ENCODE measurements at places on chromosomes 4 and X.

DNA sequence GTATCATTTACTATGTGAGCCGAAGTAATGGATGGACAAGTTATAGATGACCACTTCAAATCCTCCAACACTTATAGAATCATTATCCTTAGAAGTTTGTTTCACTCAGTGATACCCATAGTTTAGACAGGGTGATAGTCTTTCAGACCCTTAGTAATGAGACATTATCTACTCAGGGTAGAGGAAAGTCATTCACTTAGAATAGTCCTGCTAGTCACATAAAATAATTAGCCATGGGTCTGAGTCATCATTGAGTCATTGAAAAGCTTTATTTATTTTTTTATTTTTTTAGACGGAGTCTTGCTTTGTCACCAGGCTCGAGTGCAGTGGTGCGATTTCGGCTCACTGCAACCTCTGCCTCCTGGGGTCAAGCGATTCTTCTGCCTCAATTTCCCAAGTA, 321.7 kb upstream of the FSTL5 start:
- no peak for DNase-seq
- no peak overlapping the region for H3K27ac ChIP-seq
- no peak overlapping the region for H3K4me3 ChIP-seq
- H3K36me3 ChIP-seq: no peaks in the 10 kb centered on the region
- no peaks in the 10 kb centered on the region for H3K4me1 ChIP-seq

- H3K27ac ChIP-seq: no peak overlapping the region
- peaks cover 16% of the 10 kb centered on the region for H3K27me3 ChIP-seq
- H3K4me1 ChIP-seq: no peaks in the 10 kb centered on the region
Measured at GRCh38 chrX:18994713-18995112, 10.8 kb upstream of the PHKA2 start.

- peaks cover 48% of the 10 kb centered on the region for H3K27me3 ChIP-seq
- H3K36me3 ChIP-seq: no peaks in the 10 kb centered on the region
- DNase-seq: no peak
- no peak overlapping the region for H3K27ac ChIP-seq
- H3K4me1 ChIP-seq: peaks cover 6% of the 10 kb centered on the region
- H3K4me3 ChIP-seq: no peak overlapping the region
Measured at GRCh38 chrX:38968344-38969216, 167.3 kb downstream of the MID1IP1 start.

DNA sequence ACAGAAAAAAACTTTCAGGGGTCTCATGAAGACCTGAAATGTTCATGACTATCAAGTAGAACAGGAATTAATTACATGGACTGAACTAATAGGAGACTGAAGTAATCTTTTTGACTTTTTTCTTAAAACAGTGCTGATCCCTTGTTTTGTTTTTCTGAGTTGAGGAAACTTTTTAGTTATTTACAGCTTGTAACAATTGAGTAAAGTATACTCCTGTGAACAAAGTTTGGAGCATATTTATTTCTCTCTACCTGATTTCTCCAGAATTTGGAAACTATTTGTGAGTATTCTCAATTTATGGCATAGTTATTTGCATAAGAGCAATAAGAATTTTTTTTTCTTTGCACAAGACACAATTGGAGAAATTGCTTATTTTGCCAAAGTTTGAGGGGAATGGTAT, 64.8 kb downstream of the PCDH18 start:
- no peak overlapping the region for H3K27ac ChIP-seq
- no peaks in the 10 kb centered on the region for H3K36me3 ChIP-seq
- no peaks in the 10 kb centered on the region for H3K27me3 ChIP-seq
- H3K4me3 ChIP-seq: no peak overlapping the region
- DNase-seq: no peak
- H3K4me1 ChIP-seq: no peaks in the 10 kb centered on the region

- peaks cover 17% of the 10 kb centered on the region for H3K4me1 ChIP-seq
- DNase-seq: no peak
- H3K36me3 ChIP-seq: peaks cover 5% of the 10 kb centered on the region
- H3K4me3 ChIP-seq: no peak overlapping the region
- H3K27me3 ChIP-seq: no peaks in the 10 kb centered on the region
- H3K27ac ChIP-seq: no peak overlapping the region
Measured at GRCh38 chr4:74235135-74235534, 73.1 kb upstream of the EPGN start.

- H3K36me3 ChIP-seq: no peaks in the 10 kb centered on the region
- H3K27me3 ChIP-seq: peaks cover 47% of the 10 kb centered on the region
- no peak overlapping the region for H3K4me3 ChIP-seq
- H3K27ac ChIP-seq: no peak overlapping the region
- DNase-seq: no peak
Measured at GRCh38 chrX:131907488-131908314, 115.4 kb upstream of the STK26 start.

DNA sequence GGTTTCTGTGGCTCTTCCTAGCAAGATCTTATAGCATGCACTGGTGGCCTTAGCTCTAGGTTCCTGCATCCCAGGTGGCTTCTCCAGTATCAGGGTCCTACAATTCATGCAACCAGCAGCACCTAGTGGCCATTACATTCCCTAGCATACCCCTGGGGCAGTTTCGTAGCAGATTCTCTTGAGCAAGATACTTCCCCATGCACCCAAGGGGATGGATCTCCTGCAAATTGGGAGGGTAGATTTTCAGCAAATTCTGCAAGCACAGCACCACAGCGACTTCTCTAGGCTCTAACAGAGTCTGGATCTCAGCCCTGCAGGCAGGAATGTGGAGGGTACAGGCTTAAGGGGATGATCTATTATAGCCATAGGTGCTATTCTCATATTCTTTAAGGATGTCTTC, 13.1 kb upstream of the SLC9B1 start:
- no peak overlapping the region for H3K27ac ChIP-seq
- no peaks in the 10 kb centered on the region for H3K27me3 ChIP-seq
- no peak for DNase-seq
- H3K4me3 ChIP-seq: no peak overlapping the region

DNA sequence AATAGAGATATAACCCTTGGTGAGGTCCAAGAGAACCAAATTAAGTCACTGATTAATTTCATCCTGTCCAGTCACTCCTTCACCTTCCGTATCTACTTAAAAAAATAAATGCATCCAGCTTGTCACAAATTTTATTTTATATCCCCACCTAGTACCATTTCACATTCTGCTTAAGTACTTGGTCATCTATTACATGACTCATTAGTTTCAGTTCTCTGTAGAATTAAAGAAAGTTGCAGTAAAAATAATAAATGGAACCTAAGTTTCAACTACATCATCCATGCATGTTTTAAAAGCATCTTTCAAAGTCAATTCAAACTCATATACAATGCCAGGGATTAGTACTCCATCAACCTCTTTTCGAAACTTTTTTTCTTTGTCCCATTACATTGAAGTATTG, 130.2 kb downstream of the SH2D1A start:
- peaks cover 26% of the 10 kb centered on the region for H3K27me3 ChIP-seq
- no peak overlapping the region for H3K4me3 ChIP-seq
- H3K36me3 ChIP-seq: no peaks in the 10 kb centered on the region
- no peak for DNase-seq
- H3K27ac ChIP-seq: no peak overlapping the region

DNA sequence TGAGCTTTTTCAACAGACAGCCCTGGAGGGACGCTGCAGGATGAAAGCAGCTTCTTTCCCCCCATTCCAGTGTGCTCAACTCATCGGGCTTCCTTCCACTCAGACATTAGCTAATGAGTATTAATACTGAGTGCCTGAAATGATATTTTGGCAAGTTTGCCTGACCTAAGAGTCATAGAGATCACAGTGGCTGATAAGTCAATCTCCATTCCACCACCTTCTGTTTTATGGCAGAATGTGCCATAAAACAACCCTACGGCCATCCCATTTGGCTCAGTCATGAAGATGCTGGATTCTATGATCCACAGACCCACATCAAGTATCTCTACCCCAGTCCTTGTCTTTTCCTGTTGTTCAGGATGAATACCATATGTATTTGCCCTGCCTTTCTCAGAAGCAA, 48.3 kb upstream of the MAB21L2 start:
- H3K27me3 ChIP-seq: no peaks in the 10 kb centered on the region
- no peak for DNase-seq
- H3K27ac ChIP-seq: no peak overlapping the region
- peaks cover 17% of the 10 kb centered on the region for H3K36me3 ChIP-seq

- H3K27ac ChIP-seq: peak overlapping the region; percentile 91
- no peak for DNase-seq
- H3K36me3 ChIP-seq: peaks cover 3% of the 10 kb centered on the region
- H3K27me3 ChIP-seq: no peaks in the 10 kb centered on the region
- H3K4me3 ChIP-seq: peak overlapping the region; percentile 86
- peaks cover 70% of the 10 kb centered on the region for H3K4me1 ChIP-seq
Measured at GRCh38 chr4:38665551-38666411, 1.8 kb downstream of the KLF3 start.

- H3K4me1 ChIP-seq: no peaks in the 10 kb centered on the region
- H3K27me3 ChIP-seq: peaks cover under 1% of the 10 kb centered on the region
- no peak overlapping the region for H3K4me3 ChIP-seq
- no peak for DNase-seq
- H3K27ac ChIP-seq: no peak overlapping the region
Measured at GRCh38 chrX:31374786-31375185, 302.9 kb upstream of the FTHL17 start.

- DNase-seq: no peak
- H3K27ac ChIP-seq: peak overlapping the region; percentile 77
- peaks cover 23% of the 10 kb centered on the region for H3K27me3 ChIP-seq
- H3K36me3 ChIP-seq: peaks cover 79% of the 10 kb centered on the region
- H3K4me3 ChIP-seq: peak overlapping the region; percentile 91
- peaks cover 57% of the 10 kb centered on the region for H3K4me1 ChIP-seq
Measured at GRCh38 chr4:123401271-123402120, 4.9 kb downstream of the SPRY1 start.

DNA sequence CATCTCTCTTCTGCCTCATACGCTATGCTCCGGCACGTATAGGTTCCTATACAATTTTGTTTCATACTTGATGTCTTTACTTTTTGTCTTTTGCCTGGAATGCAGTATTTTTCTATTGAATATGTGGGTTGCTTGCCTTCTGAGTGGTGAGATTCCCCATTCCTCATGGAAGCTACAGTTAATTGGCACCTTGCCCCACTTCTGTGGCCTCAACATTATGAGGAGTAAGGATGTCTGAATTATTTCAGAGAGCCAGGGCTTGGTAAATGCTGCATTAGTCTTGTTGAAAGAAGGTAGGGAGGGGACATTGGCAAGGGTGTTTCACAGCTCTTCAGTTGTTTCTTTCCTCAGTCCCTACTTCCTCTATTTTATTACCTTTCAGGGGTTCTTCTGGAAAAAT, 23.0 kb downstream of the CDKL5 start:
- no peak overlapping the region for H3K27ac ChIP-seq
- no peaks in the 10 kb centered on the region for H3K36me3 ChIP-seq
- no peak overlapping the region for H3K4me3 ChIP-seq
- H3K27me3 ChIP-seq: peaks cover 7% of the 10 kb centered on the region
- no peaks in the 10 kb centered on the region for H3K4me1 ChIP-seq

DNA sequence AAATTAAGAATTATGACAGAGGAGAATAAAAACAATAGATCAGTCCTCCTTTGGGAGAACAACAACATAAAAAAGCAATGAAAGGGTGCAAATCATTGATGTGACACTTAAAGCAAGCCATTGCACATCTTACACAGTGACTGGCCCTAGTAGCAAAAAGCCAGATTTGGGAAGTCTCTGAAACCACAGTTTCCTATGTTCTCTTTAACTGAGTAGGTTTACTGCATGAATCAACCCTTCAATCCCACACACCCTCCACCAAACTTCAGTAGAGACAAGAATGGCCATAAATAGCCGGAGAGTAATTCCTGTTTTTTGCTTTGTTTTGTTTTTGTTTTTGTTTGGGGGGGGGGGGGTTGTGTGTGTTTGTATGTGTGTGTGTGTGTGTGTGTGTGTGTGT, 180.8 kb downstream of the VEGFC start:
- no peak overlapping the region for H3K27ac ChIP-seq
- no peak for DNase-seq
- H3K4me3 ChIP-seq: no peak overlapping the region
- no peaks in the 10 kb centered on the region for H3K27me3 ChIP-seq

DNA sequence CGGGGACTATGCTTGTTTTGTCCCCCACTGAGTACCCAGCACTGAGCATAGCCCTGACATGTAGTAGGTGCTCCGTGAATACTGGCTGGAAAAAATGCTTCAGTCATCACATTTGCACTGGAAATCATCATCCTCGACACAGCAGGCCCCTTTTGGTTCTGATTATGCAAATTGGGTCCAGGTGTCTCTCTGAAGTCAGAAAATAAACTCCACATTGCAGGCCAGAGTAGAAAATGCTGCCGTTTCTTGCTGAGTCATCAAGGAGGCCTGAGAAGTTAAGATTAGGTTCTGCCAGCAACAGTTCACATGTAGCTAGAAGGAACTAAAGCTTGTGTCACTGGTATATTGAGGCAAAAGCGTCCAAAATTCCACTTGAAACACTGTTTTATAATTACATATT, 15.0 kb upstream of the STK32B start:
- no peak for DNase-seq
- H3K27me3 ChIP-seq: peaks cover 3% of the 10 kb centered on the region
- no peak overlapping the region for H3K4me3 ChIP-seq
- H3K36me3 ChIP-seq: no peaks in the 10 kb centered on the region
- peaks cover 8% of the 10 kb centered on the region for H3K4me1 ChIP-seq

DNA sequence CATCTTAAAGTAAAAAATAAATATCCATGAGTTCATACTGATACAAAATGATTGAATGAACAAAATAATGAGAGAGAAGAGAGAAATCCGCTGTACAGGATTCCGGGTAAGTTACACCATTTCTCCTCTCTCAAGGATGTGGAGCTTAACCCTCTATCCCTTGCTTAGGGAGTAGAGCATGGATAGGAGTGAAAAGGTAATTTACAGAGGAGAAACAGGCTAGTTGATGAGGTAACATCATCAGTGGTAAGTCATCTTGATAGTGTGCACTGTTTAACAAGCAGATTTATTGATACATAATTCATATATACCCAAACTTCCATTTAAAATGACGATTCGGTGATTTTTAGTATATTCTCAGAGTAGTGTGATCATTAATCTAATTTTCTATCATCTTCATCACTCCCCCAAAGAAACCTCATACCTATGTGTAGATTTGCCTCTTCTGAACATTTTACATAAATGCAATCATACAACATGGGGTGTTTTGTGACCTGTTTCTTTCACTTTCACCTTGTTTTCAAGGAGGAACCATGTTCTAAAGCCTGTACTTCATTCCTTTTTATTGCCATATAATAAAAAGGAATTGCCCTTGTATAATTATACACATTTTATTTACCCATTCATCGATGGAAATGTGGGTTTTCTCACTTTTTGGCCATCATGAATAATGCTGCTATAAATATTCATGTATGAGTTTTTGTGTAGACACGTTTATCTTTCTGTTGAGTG, 34.8 kb downstream of the F11 start:
- H3K36me3 ChIP-seq: no peaks in the 10 kb centered on the region
- no peak for DNase-seq
- peaks cover 4% of the 10 kb centered on the region for H3K4me1 ChIP-seq
- no peak overlapping the region for H3K4me3 ChIP-seq
- H3K27ac ChIP-seq: no peak overlapping the region

- no peak for DNase-seq
- H3K36me3 ChIP-seq: no peaks in the 10 kb centered on the region
- H3K27me3 ChIP-seq: peaks cover 13% of the 10 kb centered on the region
- H3K4me3 ChIP-seq: no peak overlapping the region
- H3K4me1 ChIP-seq: no peaks in the 10 kb centered on the region
Measured at GRCh38 chrX:17328837-17329236, 46.2 kb upstream of the NHS start.

GRCh38 chrX:136146614-136147314, 569 bp upstream of the FHL1 start:
- no peaks in the 10 kb centered on the region for H3K36me3 ChIP-seq
- DNase-seq: peak; percentile 60
- peaks cover 36% of the 10 kb centered on the region for H3K27me3 ChIP-seq
- peaks cover 31% of the 10 kb centered on the region for H3K4me1 ChIP-seq
- H3K4me3 ChIP-seq: peak overlapping the region; percentile 80
- H3K27ac ChIP-seq: peak overlapping the region; percentile 80

GRCh38 chr4:184281231-184282139, 63.8 kb upstream of the ENPP6 start:
- peak overlapping the region; percentile 92 for H3K27ac ChIP-seq
- no peaks in the 10 kb centered on the region for H3K27me3 ChIP-seq
- DNase-seq: peak; percentile 59
- H3K36me3 ChIP-seq: peaks cover 8% of the 10 kb centered on the region
